ENCODE measurements at places on chromosomes 2 and 18.
A peak's percentile ranks its signal among the peaks of the same experiment; 100 is the strongest.

- DNase-seq: no peak
Measured at GRCh38 chr2:195543902-195544894, 112.8 kb upstream of the SLC39A10 start.

DNA sequence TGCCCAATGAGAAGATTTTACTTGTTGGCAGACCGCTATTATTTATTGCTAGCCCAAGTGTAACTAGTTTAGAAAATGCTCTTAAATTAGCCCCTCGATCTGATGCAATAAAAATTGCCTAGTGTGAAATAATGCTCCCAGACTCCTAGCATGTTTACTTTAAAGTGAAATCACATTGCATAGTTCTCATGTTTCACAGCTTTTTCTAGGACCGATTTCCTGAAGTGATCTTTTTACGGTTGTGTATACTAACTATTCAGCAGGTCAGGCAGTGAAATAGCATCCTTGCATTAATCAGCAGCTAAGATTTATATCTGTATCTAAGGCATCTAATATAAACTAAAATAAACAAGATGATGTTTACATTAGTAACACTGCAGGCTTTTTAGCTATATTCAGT, 52.4 kb downstream of the PMS1 start:
- DNase-seq: no peak

- peak; percentile 60 for DNase-seq
Measured at GRCh38 chr2:18171191-18172139, 293.0 kb downstream of the KCNS3 start.

DNA sequence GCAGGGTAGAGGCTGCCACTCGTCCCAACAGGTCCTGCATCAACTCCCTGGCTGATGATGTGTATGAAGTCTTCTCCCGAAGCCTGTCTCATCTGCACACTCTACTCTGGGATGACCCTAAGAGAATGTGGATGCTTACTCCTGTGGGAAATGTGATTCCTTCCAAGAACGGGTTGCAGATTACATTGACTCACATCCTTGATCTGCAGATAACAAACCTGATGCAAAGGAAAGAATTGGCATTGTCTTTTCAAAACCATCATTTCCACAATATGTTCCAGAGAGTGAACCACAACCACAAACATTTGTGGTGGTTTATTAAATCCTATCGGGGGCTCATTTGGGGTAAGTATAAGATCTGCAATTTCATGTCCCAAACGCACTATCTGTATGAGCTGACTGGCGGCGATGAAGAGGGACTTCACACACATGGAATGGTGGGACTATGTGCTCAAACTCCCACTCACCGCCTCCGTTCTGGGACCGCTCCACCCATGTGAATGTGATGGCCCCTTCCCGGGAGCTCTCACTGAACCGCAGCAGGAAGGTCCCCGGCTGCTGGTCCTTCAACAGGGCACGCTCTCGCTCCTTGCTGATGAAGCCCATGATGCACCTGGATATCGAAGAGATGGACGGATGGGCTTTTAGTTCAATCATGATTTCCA, 35.5 kb downstream of the STAT1 start:
- no peak for DNase-seq

DNA sequence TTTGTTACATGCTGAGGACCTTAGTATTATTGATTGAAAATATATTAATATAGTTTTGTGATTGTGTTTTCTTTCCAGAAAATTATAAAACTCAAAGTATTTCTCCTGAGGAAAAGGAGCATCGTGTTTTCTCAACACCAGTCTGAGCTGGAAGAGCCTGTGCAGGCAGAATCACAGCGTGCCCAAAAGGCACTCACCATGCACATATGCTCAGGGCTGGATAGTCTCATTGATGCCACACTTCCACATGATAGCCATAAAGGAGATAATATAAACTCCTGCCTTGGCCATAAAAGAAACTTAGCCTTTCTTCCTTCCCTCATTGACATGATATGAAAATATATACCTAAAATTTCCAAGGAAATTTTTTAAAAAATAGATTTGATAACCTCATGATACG, 4.0 kb downstream of the PDE1A start:
- no peak for DNase-seq

DNA sequence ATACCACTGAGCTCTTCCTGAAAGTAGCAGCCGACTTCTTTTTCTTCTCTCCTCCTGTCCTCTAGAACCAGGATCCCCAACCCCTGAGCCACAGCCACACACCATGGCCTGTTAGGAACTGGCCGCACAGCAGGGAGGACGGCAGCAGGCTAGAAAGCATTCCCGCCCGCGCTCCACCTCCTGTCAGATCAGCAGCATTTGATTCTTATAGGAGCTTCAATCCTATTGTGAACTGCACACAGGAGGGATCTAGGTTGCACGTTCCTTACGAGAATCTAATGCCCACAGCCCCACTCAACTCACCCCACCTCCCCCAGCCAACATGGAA, 179.1 kb upstream of the SH3BP4 start:
- no peak for DNase-seq

- DNase-seq: no peak
Measured at GRCh38 chr2:9251154-9252001, 44.8 kb downstream of the ASAP2 start.

DNA sequence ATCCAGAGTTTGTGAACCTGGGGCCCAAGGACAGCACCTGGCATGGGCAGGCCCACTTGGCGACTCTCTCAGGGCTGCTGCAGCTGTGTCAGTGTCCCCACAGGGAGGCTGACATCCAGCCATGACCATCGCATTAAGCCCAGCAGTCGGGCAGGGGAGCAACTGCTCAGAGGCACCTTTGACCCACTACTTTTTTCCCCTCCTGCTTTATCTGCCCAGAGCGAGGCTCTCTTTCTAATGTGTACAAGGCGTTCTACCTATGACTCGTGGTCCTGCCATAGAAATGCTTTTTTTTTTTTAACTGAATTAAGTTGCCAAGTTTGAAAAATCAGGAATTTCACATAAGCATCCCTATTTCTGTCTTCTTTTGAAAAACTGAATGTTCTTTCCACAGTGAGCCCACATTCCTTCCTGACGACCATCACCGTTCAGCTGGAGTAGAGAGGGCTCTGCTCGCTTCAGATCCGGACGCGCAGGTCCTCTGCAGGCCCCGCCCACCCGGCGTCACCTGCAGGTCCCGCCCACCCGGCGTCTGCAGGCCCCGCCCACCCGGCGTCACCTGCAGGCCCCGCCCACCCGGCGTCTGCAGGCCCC, 403 bp upstream of the CLUL1 start:
- DNase-seq: no peak
